ENCODE measurements at places on chromosomes 11 and 22.

GRCh38 chr11:36953976-36954375 lies 355.9 kb upstream of the RAG2 start:
- no peak for DNase-seq

DNA sequence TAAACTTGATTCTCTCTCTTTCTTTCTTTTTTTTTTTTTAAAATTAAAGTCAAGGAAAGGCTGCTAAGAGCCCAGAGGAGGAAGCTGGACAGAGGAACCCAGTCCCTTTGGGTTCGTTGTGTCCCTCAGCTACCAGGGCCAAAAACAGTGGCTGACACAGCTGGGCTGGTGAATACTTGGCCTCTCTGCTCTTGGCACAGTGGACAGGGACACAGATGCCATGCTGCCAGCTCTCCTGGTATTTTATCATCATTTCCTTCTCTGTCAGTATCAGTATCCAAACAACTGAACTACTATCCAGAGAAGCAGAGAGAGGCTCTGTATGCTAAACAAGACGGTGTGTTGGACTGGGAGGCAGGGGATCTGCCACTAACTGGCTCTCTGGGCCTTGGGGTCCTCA lies 123.7 kb upstream of the CCDC90B start:
- no peak for DNase-seq

DNA sequence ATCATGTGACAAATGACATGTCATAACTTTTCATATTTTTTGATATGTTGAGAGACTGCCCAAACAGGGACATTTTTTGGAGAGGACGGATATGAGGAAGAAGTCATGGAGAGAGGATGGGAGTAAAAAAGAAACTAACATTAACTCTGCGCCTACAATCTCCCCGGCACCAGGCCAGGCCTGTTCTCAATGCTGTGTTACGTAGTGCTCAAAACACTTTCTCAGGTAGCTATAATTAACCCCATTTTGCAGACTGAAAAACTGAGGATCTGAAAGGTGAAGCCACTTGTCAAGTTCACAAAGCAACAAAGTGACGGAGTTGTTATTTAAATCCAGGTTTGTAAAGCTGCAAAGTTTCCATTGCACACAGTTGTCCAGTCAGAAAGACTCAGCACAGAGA lies 17.4 kb upstream of the NOX4 start:
- no peak for DNase-seq

DNA sequence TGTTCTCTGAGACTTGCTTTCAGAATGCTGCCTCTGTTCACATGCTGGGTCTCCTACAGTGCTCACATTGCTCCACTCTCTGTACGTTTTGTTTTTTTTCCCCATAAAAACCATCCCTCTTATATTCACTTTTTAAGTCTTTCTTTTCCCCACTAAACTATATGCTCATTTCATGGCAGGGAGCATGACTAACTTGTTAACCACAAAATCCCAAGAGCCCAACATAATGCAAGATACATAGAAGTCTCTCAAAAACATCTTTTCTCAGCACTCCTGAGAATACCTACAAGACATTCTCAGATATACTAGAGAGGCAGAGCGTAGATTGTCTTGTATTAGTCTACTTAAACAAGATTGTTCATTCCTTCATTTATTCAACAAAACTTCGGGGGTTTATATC lies 73.3 kb downstream of the FAM76B start:
- DNase-seq: no peak

DNA sequence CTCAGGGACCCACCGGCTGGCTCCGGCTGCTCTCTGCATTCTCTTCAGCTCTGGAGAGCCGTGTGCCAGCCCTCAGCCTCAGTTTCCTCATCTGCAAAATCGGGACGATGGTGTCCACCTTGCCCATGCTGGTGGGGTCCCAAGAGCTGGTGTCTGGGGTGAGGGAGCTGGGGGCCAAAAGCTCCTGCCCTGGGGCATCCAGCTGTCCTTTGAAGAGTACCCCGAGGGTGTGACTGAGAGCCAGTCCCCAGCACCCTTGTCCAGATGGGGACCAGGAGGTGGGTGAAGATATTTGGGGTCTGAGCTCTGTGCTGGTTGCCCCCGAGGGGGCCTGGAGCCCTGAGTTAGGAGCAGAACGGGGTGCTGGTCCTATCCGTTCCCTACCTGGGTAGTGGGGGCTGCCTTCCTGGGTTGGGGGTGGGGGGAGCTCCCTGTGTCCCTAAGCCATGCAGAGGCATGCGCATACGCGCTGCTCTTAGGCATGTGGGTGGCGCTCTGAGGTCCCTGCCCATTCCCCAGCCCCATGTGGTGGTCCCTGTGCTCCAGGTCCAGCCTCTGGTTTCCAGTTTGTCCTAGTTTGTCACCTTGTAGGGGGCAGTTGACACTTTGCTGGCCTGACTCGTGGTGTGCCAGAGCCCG lies 4.9 kb downstream of the LRP5 start:
- DNase-seq: no peak

DNA sequence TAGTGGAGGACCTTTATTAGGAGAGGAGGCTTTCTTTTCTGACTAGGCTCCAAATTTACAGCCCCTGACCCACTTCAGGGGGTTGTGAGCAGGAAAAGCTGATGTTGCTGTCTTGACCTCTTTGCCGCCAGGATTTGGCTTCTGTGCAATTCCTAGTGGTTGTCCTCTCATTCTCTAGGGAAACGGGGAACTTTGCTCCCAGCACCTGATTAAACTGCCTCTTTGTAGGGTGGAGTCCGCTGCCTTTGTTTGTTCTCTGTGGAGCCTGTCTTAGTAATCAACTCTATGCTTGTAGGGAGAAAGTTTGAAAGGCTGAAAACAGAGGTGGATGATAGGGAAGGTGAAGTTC lies 16.3 kb downstream of the CTNND1 start:
- no peak for DNase-seq

GRCh38 chr11:130536106-130537040 lies 87.9 kb downstream of the ADAMTS15 start:
- DNase-seq: no peak

DNA sequence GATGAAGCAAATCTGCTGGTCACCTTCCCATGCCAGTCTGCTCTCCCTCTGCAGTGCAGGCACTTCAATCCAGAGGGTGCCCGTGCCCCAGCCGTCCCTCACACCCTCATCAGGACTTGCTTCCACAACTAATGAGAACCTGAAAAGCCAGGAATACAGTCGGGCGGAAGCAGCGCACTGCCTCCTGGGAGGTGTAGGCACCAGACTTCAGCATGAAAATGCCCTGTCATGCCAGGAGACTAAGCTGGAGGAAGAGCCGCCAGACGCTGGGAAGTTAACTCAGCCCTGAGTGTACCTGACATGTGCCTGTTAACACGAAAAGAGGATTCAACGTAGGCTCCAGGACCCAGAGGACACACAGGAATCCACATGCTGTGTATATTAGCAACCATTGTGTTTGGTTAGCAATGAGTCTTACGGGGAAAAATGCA lies 40.1 kb upstream of the FLI1 start:
- no peak for DNase-seq

GRCh38 chr11:13043912-13044628 lies 35.0 kb downstream of the RASSF10 start:
- no peak for DNase-seq

GRCh38 chr11:7688238-7688826 lies 15.0 kb upstream of the CYB5R2 start:
- no peak for DNase-seq

DNA sequence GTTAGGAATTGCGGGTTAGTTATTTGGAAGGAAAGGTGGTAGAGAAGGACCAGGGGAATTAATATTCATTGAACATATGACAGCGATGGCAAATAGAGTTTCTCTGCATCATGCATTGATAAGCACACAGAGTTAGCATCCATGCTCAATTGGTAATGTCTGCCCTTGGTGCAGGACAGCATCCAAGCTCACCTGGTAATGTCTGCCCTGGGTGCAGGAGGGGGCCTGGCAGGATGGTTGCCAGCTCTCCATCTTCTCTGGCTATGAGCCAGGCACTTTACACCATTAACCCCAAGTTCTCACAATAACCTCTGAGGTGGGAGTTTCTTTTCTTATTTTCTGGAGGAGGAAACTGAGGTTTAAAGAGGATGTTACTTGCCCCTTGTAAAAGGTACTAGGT lies 50.4 kb upstream of the RBFOX2 start:
- no peak for DNase-seq

- DNase-seq: no peak
Observed at GRCh38 chr22:46574993-46575910, 37.8 kb upstream of the CELSR1 start.

DNA sequence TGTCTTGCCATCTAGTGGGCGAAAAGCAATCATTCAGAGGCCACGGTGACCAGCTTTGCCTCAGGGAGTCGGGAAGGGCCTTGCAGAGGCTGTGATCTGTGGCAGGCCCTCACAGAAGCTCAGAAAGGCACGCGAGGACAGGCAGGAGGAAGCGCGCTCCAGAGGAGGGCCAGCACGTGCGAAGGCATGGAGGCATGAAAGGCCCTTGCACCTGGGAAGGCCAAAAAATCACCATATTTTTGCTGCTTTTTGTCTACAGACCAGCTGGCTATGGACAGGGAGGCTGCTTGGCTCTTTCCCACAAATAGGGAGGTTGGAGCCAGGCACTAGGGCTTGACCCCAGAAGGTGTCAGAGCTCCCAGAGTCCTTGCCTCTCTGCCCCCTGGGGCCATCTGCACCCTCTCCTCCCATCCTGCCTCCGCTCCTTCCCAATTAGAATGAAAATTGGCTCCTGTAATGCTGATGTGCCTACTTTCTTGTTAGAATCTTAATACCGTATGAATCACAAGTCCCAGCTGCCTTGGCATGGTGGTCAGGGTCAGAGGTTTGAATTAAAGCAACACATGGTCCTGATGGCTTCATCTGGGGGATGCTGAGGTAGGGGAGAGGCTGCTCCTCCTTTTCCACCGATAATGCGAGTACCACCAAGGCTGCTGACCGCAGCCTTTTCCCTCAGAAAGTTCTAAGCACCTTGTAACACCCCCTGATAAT lies 69.1 kb downstream of the FEZ1 start:
- DNase-seq: no peak

DNA sequence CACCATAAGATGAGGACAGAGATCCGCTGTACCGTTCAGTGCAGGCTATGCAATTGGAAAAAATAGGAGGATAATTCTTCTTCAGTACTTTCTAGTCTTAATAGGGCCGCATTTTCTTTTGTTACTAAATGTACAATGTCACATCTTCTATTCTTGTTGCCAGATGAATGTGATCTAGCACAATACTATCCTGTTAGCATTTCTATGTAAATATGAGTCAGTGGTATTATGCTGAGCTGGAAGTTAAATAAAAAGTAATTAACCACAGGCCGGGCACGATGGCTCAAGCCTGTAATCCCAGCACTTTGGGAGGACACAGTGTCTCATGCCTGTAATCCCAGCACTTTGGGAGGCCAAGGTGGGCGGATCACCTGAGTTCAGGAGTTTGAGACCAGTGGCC lies 24.4 kb upstream of the BIRC3 start:
- DNase-seq: no peak

DNA sequence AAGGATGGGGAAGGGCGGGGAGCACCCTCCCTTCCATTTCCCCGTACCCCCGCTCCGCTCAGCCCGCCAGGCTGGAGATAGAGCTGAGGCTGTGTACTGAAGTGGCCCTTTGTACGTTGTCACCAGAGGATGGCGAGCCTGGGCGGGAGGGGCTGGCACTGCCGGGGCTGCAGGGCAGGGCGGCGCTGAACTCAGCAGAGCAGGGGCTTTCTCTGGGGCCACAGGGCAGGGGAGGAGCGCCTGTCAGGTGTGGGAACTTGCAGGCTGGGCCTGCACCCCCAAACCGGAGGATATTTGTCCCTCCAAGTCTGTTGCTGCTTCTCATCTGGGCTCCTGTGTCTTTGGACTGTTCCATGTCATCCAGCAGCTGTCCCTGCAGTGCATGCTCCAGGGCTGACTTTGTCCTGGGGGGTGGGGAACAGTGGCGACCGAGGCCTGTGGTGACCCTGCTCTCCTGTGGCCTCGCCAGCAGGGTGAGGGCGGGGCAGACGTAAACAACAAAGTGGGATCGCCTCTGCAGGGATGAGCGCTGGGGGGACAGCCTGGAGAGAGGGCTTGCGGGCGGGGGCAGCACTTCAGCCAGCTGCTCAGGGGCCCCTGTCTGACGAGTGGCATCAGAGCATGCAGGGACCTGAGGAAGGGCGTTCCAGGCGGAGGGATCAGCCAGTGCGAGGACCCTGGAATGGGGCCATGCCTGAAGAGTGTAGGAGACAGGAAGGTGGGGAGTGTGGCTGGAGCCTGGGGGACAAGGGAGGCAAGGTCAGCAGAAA lies 13.1 kb downstream of the MGAT3 start:
- no peak for DNase-seq

DNA sequence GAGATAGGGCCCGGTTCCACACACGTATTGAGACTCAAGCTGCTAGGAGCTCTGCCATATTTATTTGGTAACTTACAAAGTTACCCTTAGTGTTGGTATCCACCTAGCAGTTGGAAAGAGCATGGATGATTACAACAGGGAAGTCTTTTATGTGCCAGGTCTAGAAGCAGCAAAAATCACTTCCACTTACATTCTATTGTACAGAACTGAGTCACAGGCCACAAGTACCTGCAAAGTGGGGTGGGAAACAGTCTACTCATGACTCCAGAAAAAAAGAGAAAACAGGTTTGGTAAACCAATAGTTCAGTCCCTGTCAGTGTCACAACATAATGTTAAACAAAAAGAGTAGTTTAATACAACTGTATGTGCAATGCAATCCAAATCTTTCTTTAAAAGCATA lies 279.6 kb upstream of the PITPNB start:
- no peak for DNase-seq

DNA sequence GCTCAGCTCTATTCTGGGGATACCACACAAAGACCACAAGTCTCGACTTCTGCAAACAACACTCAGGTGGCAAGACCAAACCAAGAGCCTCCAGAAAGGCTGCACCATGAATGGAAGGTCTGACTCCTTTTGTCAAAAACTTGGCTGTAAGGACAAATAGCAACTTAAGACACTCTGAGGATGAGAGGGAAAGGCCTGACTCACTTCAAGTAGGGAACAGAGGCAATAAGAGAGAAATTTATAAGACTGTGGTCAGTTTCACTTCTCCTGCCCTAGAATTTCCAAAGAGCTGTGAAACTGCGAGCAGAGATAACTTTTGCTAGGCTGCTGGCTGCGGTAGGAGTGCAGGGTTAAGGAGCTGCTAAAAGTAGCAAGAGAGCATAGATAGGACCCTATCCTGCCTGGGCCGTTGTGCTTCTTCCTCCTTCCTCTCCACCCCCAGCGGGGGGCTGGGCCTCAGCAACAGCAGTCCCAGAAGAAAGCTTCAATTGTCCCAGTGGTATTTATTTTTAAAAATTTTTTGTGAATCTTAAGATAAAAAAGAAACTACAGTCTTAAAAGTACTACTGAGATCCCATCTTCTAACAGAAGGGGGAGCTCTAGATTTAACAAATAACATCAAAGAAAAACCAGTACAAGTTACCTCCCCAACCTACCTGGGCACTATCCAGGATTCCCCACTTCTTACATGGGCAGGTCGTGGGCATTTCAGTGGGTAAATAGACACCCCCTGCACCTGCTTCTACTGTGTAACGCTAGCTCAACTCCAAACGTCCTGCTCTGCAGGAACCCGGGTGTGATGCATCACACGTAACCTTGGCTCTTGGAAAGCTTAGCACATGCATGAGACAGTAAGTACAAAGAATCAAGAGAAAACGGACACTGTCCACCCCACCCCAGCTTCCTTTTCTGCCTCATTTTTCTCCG lies 66.4 kb downstream of the SGSM3 start:
- no peak for DNase-seq

All from stimulated activated CD4-positive, alpha-beta T cell treated with anti-CD3 and anti-CD28 coated beads, Interleukin-1b, Interleukin-23, amount 100 ng/mL, for 1 hour (primary cell).